ENCODE measurements at places on chromosomes 2 and 18.

DNA sequence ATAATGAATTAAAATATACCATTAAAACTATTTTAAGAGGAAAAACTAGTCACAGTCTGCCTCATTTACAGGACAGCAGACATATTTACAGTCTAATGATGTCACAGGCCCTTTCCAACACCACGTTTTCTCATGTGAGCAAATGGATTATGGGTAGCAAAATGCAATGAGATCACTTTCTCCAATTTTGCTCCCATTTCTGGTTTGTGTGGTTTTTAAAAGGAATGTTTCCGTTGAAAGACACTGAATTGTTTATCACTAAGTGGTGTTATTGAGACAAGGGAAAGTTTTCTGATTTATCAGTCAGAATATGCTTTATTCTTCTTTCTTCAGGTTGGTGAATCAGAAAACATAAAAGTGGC is 11.4 kb upstream of the NR4A2 start:
- no peak for DNase-seq

- no peak for DNase-seq
Observed at GRCh38 chr2:170585067-170585466, 130.1 kb upstream of the SP5 start.

DNA sequence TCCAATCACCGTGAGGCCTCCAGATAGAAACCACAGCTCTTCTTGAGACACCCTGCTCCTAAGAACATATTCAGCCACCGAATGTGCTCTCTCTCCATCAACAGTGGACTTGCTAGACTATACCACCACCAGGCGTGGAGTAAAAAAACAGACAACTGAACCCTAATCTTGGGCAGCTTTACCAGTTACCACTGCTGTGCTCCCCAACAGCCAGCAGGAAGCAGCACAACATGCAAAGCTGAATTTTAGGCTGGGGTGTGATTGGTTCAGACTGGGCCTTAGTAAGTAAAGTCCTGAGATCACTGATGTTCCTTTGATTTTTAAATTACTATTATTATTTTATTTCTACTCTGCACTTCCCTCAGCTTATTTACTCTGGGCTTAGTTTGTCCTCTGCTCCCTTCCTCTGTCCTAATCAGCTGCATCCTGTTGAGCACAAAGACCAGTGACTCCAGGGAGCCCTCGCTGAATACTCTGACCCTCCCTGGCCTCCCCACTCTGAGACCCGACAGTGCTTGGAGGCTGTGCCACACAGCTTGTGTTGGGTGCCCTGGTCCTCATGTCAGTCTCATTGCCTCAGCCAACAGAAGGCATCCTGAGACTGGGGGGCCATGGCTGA is 21.9 kb downstream of the MRPL35 start:
- no peak for DNase-seq

GRCh38 chr2:23221236-23221635 is 163.7 kb upstream of the KLHL29 start:
- DNase-seq: no peak

- DNase-seq: no peak
Observed at GRCh38 chr2:158300394-158300793, 156.2 kb downstream of the CCDC148 start.

DNA sequence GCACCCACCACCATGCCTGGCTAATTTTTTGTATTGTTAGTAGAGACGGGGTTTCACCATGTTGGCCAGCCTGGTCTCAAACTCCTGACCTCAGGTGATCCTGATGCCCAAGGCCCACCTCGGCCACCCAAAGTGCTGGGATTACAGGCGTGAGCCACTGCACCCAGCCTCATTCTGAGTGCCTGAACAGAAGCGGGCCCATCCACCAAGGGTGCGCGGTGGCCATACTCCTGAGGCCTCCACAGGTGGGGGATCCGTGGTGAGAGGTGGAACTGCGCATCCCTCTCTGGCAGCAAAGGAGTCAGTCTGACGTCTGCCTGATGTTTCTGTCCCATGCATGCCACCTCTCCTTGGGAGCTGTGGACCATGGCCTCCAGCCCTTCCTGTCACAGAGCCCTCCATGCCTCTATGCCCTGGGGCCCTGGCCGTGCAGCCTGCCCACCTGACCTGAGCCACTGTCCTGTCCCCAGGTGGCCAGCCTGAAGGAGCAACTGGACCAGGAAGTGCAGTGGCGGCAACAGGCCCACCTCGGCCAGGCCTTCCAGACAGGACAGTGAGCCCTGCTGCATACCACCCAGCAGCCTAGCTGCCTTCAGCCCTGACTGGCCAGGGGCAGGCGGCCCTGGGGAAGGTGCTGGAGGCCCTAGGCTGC is 7.6 kb upstream of the SNED1 start:
- DNase-seq: no peak

GRCh38 chr18:57812126-57812477 is 9.0 kb upstream of the ATP8B1 start:
- no peak for DNase-seq

GRCh38 chr2:22449696-22450095 is 935.3 kb upstream of the KLHL29 start:
- no peak for DNase-seq

- DNase-seq: no peak
Observed at GRCh38 chr2:128444816-128445522, 126.3 kb upstream of the HS6ST1 start.

DNA sequence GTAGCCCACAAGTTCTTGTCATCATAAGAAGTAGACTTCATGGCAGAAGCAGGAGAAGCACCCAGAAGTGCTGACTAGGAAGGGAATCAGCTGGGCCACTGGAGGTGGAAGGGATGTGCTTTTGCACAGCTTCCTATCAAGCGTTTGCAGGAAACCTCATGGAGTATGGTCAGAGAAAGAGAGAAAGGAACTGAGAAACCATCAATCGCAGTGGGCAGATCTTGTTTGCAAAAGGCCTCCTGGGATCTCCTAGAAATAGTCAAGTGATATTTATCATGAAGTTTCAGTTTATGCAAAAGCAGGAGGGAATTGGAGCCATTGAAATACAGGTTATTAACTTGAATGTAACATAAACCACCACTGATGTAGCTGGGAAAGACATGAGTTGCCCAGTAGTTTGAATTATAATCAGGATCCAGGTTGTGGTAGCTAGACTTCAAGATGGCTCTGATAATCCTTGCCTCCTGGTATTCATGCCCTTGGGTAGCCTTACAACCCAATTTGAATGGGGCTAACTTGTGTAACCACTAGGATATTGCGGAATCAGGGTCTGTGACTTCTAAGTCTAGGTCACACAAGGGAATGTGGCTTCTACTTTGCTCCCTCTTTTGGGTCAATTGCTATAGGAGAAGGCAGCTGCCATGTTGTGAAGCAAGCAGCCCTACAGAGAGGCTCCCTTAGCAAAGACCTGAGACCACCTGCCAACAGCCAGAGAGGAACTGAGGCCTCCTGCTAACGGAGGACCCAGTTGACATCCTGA is 69.8 kb upstream of the TCF4 start:
- no peak for DNase-seq

- no peak for DNase-seq
Observed at GRCh38 chr2:152415231-152415642, 80.3 kb downstream of the FMNL2 start.

DNA sequence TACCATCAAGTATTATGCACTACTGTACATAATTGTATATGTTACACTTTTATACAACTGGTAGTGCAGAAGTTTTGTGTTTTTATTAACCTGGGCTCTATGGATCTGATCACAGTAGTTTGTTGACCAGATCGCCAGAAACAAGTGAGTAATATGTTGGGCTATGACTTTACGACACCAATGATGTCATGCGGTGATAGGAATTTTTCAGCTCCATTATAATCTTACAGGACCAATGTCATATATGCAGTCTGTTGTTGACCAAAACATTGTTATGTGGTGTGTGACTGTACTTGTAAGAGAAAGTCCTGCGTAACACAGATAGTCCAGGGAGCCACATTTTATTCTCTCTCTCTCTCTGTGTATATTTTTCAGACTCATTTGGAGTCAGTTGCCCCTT is 4.5 kb upstream of the ACOXL start:
- DNase-seq: no peak

DNA sequence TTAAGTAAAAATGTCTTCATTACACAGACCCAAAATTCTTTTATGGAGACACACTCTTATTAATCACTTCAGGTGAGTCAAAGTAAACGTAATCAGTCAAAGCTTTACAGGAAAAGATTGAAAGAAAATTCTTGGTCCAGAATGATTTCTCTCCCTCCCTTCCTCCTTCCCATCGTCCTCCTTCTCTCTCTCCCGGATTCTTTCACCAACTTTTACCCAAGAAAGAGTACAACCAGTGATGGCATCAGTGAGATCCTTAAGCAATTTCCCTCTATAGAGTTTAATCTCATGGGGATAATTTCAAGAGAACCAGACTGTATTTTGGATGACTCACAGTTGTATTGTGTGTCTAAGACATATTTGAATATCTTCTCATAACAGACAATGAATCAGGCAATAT is 258.1 kb downstream of the ALK start:
- no peak for DNase-seq

- DNase-seq: no peak
Observed at GRCh38 chr2:37721201-37721560, 49.7 kb upstream of the CDC42EP3 start.
